ENCODE measurements at places on chromosomes 11 and 22.

- no peak for DNase-seq
Observed at GRCh38 chr11:44162004-44162403, 66.5 kb downstream of the EXT2 start.

DNA sequence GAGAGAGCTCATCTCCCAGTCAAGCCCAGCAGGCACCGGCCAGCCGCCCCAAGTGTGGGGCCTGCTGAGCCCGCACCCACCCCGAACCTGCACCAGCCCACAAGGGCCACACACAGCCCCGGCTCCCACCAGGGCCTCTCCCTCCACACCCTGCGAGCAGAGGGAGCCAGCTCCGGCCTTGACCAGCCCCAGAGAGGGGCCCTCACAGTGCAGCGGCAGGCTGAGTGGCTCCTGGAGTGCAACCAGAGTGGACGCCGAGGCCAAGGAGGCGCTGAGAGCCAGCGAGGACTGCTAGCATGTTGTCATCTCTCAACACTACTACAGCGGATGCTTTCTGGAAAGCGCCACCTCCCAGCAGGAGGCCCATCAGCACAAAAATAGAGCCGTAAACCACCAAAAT, 10.9 kb downstream of the DEFB108B start:
- DNase-seq: no peak

DNA sequence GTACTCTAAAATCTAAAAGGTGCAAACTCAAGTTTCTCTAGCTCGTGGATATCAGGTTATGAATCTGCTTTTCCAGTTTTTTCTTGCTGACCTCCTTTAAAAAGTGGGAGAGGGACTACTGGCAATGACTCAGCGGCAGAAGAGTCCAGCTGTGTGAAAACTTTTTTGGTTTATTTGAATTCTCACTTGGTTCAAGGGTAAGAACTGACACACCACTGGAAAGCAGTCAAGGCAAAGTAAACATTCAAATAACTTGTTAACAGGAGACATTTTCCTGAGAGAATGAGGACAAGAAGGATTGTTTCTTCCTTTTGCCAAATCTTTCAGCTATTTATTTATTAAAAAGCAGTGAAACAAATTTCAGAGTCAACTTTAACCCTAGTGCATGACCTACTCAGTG, 36.1 kb downstream of the CDON start:
- DNase-seq: no peak

DNA sequence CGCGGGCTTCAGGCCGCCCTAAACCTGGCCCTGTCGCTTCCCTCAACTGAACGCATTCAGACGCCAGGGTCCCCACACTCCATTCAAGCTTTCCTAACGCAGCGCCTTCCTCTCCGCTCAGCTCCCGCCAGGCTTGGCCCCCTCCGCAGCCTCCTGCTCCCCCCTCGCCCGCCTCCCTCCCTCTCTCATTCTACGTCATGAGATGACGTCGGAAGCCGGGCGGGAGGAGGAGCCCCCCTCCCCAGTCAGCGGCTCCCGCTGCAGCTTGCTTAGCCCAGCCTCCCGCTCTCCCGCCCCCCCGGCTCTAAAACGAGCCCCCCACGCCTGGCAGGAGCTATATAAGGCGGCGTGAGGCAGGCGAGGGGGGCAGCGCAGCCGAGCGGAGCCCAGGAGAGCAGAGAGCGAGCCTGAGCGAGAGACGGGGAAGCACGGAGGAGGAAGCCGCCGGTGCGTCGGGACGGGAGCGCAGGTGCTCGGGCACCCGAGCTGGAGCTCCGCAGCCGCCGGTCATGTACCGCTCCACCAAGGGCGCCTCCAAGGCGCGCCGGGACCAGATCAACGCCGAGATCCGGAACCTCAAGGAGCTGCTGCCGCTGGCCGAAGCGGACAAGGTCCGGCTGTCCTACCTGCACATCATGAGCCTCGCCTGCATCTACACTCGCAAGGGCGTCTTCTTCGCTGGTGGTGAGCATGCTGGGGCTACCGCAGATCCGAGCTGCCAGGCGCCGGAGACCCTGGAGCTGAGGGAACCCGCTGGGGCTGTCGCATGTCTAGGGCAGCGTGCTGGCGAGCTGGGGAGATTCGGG, at the start of gene NPAS4:
Gene NPAS4 (plus strand): TSS at position 365 of the 806 bp plus-strand sequence. CDS start 145 bp downstream, at position 510.
- no peak for DNase-seq

- DNase-seq: no peak
Observed at GRCh38 chr11:100791103-100791502, 104.0 kb downstream of the ARHGAP42 start.

DNA sequence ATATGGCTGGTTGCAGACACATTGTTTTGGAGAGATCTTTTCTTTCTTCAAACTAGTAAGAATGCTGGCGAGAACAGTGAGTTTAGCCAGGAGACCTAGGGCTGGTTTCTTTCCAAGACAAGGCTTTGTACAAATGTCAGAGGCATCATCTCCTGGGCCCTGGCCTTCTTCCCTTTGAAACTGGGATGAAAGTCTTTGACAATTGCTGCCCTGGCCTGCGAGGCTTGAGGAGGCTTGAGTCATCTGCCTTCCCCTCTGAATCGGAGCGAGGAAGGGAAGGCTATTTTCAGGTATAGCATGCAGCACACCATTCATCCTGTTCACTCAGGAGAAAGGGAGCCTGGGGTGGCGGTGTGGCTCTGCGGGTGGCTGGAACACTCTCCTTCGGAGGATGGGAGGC, 21.5 kb upstream of the PARVG start:
- DNase-seq: no peak

- no peak for DNase-seq
Observed at GRCh38 chr11:74844072-74844471, 95.4 kb downstream of the RNF169 start.

GRCh38 chr11:40280159-40281051, 1179.0 kb downstream of the LRRC4C start:
- DNase-seq: no peak

DNA sequence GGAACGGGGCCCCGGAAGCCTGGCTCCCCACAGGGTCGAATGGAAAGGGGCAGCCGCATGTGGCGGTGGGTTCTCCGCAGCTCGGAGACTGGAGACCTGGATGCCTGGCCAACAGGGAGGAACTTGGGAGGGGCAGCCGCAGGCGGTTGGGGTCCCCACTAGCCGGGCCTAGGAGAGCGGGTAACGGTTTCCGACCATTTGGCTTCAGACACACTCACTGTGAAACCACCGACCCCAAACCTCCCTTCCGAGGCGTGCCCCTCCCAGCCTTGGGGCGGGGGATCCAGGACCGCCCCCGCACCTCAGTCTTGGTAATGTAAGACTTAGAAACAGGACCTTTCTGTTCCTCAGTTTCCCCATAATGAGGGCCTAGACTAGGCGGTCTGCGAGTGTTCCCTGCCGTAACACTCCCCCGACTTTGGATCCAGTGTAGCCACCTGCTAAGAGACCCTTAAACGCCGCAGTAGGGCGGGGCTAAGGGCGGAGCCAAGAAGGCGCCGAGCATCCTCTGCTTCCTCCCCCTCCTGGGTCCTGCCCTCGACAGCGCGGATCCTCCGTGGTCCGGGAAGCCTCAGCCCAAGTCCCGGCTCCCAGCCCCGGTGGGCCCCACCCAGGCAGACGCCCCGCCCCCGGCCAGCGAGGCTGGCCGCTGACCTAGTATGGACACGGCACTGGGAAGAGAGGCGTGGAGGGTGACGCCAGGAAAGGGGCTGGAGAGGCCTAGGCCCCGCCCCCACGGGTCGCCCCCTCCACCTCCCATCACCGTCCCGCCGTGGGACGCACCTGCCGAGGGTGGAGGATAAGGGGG, 1.8 kb upstream of the RASGRP2 start:
- DNase-seq: peak; percentile 58

DNA sequence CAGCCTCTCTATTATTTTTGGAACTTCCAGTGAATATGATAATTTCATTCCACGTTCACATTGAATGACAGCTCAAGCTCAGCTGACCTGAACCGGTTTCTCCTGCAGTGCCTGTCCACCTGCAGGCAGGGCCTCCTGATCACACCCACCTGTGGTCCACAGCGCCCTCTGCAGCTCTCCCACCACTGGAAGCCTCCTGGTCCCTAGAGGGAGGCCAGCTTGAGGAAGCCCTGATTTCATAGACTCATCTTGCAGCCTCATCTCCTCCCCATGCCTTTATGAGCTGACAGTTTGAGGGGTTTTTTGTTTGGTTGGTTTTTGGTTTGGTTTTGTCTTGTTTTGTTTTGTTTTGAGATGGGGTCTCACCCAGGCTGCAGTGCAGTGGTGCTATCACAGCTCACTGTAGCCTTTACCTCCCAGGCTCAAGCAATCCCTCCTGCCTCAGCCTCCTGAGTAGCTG, 29.9 kb upstream of the MALAT1 start:
- no peak for DNase-seq

- DNase-seq: no peak
Observed at GRCh38 chr11:22389526-22390282, 51.5 kb downstream of the SLC17A6 start.

GRCh38 chr11:64998141-64998540, 1.4 kb upstream of the BATF2 start:
- no peak for DNase-seq

GRCh38 chr11:85815186-85815931, 4.4 kb upstream of the SYTL2 start:
- no peak for DNase-seq

- no peak for DNase-seq
Observed at GRCh38 chr11:84300092-84300491, 1013.9 kb upstream of the CCDC90B start.

- no peak for DNase-seq
Observed at GRCh38 chr11:42036201-42036600, 576.7 kb upstream of the LRRC4C start.

GRCh38 chr11:128555606-128556005, 31.8 kb downstream of the ETS1 start:
- no peak for DNase-seq

GRCh38 chr11:16179676-16180075, 176.7 kb downstream of the SOX6 start:
- DNase-seq: no peak

DNA sequence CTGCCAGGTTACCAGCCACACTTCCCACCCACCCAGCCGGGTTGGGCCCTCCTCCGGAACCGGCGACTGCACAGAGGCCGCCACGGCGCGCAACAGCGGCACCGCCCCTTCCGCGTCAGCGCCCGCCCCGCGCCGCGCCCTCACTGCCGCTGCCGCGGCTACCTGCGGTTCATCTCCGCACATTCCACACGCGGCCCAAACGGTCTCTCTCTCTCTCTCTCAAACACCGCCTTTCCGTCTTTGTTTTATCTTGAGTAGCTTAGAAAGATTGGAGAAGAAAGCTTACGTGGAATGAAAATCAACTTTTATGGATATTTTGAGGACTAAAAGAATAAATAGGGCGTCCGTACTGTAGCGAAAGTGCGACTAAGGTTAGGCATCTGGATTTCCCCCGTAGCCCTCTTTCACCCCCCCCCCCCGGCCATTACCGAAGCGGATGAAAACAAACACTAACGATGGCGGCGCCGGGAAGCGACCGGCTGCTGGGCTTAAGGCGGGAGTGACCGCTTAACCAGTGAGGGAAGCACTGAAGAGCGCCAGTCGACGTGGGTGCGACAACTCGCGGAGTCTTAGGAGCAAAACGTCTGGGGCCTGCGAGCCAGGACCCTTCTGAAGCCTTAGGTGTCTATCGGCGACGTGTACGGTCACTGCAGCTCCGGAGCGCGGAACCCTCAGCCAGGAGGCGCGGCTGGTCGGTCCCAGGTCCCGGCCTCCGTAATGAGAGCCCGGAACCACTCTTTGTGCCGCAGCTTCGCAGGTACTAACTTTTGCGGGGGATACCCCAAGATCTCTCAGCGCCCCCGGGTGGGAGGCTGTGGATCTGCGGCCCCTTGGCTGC, at the start of the genes ATG13 and HARBI1:
Gene ATG13 (plus strand): TSS at position 420 of the 838 bp plus-strand sequence. CDS start 26,739 bp downstream, outside the sequence.
Gene HARBI1 (minus strand): TSS at position 94 of the 838 bp plus-strand sequence. CDS start 990 bp downstream, outside the sequence.
- peak; percentile 90 for DNase-seq

DNA sequence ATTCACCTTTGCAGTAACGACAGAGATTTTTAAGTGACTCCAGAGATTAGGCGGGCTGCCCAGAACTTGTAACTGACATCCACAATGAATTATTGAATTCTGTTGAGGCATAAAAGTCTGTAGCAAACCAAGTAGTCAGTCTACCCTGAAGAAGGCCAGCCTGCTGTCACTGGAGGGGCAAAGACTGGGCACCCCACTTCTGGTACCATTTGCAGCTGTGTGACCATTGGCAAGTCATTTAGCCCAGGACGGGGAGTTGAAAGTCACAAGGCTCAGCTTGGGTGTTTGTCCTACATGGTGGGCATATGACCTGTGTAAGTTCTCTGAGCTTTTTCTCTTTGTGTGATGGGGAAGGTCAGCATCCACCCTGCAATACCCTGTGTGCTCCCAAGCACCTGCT, 119.4 kb downstream of the ARHGAP8 start:
- DNase-seq: no peak

- DNase-seq: no peak
Observed at GRCh38 chr11:32279672-32280071, 155.7 kb downstream of the WT1 start.

- no peak for DNase-seq
Observed at GRCh38 chr11:111457731-111458368, 54.3 kb downstream of the BTG4 start.

DNA sequence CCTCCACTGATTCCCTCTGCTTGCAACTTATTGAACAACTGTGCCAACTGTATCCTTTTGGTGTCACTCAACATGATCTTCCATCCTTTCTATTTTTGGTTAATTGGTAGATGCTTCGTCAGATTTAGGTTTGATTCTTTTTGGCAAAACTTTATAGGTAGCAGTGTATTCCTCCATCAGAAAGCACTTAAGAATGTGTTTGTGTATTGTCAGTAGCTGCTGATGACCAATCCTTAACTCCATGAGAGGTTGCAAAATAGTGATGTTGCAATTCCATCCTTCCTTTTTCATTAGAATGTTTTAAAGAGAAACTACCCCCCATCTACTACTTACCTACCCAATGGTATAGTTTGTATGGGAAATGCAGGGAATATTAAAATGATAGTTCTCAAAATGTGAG, 22.1 kb downstream of the FAM76B start:
- no peak for DNase-seq

DNA sequence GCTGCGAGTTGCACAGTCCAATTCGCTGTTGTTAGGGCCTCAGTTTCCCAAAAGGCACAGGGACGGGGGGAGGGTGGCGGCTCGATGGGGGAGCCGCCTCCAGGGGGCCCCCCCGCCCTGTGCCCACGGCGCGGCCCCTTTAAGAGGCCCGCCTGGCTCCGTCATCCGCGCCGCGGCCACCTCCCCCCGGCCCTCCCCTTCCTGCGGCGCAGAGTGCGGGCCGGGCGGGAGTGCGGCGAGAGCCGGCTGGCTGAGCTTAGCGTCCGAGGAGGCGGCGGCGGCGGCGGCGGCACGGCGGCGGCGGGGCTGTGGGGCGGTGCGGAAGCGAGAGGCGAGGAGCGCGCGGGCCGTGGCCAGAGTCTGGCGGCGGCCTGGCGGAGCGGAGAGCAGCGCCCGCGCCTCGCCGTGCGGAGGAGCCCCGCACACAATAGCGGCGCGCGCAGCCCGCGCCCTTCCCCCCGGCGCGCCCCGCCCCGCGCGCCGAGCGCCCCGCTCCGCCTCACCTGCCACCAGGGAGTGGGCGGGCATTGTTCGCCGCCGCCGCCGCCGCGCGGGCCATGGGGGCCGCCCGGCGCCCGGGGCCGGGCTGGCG, at the start of gene BCR:
Gene BCR (plus strand): TSS at position 209 of the 592 bp plus-strand sequence. CDS start 452 bp downstream, outside the sequence.
- peak; percentile 48 for DNase-seq

Measured in activated T-helper 1 cell treated with anti-CD3 and anti-CD28 coated beads, Interleukin-2, amount 50 U/mL, for 16 hours (primary cell).